NCI-H1092 (cell line): ENCODE measurements at places on chromosomes 5 and 9.

- DNase-seq: no peak
Observed at GRCh38 chr5:146606893-146607292, 90.9 kb upstream of the GPR151 start.

DNA sequence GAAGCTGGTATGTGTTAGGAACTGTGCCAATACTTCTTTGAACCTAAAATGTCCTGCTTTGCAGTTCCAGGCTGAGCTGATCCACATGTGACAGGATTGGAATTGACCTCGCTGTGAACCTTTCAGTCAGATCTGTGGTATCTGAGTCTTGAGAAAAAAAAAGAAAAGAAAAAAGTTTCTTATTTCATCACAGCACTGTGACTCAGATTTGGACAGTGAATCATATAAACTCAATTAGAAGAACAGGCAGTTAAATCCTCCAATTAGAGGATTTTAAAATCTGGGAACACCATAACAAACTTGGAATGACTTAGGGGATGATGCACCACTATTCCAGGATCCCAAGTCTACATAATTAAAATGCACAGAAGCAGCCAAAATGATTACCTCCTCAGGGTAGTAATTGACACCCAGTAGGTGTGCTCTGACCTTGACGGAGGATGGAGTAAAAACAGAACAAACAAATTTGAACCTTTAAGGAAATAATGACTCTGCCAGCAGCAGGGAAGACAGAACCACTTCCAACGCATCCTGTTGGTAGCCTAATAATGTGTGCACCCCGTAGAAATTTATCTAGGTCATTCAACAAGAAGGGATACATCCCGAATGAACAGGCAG lies 57.8 kb upstream of the RAI14 start:
- DNase-seq: no peak

- DNase-seq: no peak
Observed at GRCh38 chr5:115343855-115344254, 47.4 kb upstream of the CCDC112 start.

DNA sequence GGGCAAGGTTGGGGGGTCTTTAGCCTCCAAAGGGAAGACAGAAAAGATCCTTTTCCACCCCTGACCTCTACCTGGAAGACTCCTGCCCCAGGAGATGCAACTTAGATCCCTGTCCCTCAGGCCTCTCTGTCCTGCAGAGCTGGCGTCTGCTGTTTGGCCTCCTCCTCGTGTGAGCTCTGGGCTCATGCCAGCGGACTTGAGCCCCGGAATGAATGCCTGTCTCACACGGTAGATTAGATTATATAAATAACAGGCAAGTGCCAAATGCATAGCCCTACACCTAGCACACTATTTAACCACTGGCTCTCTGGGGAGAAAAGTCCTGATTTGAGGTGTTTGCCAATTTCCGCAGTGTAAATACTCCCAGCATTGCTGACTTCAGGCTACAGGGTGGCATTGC lies 1.4 kb upstream of the WNK2 start:
- DNase-seq: no peak

- no peak for DNase-seq
Observed at GRCh38 chr9:126453156-126453963, 126.7 kb downstream of the MVB12B start.

DNA sequence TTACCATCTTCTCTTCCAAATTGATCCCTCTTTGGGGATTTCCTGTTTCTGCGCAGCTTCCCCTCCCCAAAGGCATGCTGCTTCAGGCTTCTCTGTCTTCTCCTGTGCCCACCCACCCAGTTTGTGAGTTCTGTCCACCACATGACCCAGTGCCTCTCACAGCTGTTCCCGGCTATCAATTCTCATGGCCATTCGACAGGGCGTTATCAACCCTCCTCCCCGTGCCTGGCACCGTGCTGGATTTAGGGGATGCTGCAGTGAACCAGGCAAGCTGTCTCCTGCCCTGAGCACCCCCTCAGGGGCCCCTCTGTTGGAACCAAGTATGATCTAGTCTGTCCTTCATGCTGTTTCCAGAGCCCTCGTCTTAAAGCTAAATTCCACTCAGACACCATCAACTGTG lies 38.7 kb downstream of the COL23A1 start:
- no peak for DNase-seq

DNA sequence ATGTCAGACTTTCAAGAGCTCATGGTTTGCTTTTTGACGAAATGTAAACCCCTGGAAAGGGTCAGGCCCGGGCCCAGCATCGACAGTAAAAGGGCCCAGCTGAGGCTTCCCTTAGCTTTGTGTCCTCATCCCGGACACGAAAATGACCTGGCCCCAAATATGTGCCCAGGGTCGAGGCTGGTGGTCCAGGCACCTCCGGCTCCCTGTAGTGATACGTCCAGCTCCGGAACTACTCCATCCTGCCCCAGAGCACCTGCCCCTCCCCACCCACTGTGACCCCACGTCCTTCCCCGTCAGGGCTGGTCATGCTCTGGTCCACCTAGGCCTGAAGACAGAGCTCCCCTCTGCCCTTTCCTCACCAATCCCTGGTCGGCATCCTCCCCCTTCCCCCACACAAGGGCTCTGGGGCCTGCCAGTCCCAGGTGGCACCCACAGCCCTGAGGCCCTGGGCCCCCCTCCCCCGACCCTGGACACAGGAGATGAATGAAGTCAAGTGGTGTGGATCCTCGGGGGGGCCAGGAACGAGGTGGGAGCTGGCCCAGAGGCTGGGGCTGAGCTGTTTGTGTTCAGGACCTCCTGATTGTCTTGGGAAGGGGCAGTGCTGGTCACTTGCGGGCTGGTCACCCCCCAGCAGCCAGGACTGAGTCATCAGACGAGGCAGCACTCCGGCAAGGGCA lies 6.2 kb downstream of the OBP2A start:
- DNase-seq: no peak

GRCh38 chr5:62312036-62312435 lies 6.0 kb downstream of the KIF2A start:
- no peak for DNase-seq

- no peak for DNase-seq
Observed at GRCh38 chr5:158854260-158854783, 245.4 kb downstream of the EBF1 start.

DNA sequence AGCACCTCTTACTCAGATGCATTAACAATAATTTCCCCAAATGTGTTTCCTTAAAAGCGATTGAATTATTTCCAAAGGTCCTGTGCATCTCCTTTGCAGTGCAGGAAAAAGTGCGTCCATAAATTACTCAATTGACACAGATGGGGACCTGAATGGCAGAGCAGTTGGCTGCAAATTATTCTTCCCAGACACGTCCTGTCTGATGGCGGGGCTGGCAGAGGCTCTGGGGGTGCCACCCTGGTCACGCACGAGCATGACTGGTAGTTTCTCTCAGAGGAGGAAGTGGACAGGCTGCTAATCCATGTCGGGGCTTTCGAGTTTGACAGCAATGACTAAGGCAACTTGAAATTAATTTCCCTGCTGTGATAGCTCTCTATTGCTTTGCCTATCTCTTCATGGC lies 264.8 kb upstream of the BRINP1 start:
- DNase-seq: no peak

GRCh38 chr5:103258957-103259704 lies 568 bp downstream of the MACIR start:
- peak; percentile 18 for DNase-seq

- no peak for DNase-seq
Observed at GRCh38 chr5:14231156-14231555, 88.0 kb downstream of the TRIO start.

- peak; percentile 2 for DNase-seq
Observed at GRCh38 chr5:152556784-152557183, 151.7 kb upstream of the NMUR2 start.

- DNase-seq: no peak
Observed at GRCh38 chr9:31574006-31574765, 810.3 kb upstream of the ACO1 start.

DNA sequence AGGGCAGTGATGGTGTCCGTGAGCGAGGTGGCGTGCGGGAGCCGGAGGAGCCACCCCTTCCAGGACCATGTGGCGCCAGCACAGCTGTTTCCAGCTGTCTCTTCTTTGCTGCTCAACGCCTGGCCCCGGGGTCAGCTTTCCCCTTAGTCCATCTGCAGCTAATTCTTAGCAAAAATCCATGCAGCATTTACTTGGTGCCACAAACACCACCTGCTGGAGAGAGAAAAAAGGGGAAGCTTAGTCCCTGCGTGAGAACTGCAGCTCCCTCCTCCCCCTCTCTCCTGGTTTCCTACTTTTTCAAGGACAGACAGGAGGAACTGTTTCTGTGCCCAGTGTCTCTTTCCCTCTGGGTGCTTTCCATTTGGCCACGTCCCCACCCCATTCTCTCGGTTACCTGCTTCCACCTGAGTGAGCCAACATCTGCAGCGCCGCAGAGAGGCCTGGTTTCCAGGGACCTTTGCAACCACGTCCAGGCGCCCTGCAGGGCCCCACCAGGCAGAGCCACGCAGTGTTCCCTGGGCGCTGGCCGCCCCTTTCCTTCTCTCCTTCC lies 3.4 kb downstream of the SLC6A19 start:
- no peak for DNase-seq

DNA sequence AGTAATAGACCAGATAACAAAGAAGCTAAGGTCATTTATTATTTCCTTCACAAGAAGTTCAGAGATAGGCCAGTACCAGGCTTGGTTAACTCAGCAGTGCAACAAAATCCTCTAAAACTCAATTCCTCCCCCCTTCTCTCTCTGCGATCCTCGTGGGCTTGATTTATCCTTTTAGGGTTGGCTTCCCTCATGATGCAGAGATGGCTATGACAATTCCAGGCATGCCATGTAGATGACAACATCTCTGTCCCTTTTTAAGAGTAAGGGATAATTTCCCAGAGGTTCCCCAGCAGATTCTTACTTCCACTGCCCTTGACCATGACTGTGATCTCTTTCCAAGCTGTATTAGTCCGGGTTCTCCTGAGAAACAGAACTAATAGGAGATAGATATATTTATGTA lies 28.7 kb upstream of the DAP start:
- no peak for DNase-seq

DNA sequence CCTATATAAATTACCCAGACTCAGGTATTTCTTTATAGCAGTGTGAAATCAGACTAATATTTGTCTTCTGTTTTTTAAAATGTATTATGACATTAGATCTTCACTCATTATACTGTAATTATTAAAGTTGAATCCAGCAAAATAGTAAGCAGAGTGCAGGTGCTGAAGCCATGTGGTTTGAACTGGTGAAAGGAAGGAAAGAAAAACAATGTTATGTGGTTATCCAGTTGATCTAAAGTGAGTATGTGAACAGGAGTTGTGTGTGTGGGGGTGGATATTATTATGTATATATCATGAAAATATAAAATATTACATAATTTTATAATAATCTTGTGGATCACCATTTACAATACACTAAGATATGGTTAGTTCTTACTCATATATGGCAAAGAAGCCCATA lies 593.7 kb downstream of the SEMA5A start:
- DNase-seq: no peak

DNA sequence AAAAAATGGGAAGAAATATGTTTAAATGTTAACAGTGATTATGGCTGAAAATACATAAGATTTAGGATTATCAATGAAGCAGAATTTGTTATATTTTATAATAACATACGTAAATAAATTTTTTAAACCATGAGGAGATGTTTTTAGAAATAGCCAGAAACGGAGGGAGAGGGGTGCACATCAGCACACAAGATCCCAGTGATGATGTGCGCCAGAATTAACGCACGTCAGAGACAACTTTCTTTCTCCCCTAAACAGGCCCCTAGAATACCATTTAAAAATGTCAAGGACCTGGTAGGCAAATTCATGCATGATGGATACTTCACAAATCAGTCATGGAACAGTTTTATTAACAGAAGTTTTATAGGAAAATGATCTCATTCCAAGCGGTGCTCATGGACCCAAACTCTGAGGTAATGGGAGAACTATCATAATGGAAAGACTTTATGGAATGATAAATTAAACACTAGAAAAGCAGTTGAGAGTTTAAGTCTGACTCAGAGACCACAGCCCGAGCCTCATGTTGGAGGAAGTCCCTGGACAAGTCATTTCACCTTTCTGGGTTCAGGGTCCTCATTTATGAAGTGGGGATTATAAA lies 258.9 kb upstream of the GAS1 start:
- DNase-seq: no peak

DNA sequence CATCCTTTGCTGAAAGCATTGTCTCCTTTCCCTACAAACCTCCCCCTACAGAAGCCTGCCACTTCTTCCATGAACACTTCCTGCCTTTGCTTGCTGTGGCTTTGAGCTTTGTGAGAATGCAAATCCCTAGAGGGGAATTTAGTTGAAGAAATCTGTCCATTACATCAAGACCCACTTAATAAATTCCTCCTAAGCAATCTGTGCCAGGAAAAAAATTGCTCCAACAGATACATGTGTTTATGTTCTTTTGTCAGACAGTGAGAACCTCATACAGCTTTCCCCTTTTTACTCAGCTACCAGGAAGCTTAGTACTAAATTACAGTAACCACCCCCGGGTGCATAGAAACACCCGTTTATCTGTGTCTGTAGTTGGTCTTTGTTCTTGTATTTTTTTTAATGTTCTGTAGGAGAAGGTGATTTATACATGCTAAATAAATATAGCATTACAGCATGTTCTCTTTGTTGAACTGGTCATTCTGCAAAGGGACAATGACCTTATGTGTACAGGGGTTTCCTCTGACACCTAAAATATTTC lies 43.9 kb downstream of the SH3TC2 start:
- no peak for DNase-seq

- no peak for DNase-seq
Observed at GRCh38 chr5:174529925-174530681, 194.3 kb upstream of the MSX2 start.

GRCh38 chr9:127975376-127976315 lies 5.1 kb downstream of the EEIG1 start:
- no peak for DNase-seq

DNA sequence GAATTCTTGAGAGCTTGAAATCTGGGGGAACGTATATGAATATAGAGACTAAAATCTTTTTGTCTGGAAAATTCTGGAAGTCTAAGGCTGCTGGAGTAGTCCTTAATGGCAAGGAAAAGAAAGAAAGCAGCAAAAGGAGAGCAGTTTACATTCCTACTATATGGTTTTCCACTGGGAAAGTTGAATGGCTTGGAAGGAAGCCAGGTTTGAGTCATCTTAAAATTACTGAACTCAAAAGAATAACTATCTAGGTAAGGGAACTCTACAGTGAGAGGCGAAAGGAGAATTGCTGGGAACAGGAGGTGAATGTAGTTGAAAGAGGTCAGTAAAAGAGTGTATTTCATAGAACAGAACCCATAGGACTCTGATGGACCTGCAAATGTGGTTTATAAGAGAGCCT lies 258.1 kb upstream of the EDIL3 start:
- DNase-seq: no peak

DNA sequence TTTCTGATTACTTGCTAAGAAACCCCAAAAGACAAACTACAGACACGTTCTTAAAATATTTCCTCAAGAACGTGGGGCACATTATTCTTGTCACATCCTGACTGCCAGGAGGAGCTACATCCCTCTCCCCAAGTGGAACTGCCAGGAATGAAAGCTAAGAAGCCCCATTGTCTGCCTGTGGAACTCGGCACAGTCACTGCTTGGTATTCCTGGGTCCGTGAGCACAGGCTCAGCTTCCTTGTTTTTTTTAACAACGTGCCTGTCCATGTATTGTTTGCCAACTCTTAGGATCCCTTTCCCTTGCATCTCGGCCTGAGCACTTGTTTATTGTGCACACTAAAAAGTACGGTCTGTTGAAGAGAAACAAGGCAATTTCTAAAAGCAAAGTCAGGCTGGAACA lies 47.0 kb upstream of the SELENOP start:
- DNase-seq: no peak
